ENCODE measurements at places on chromosomes 13 and 19.
A peak's percentile ranks its signal among the peaks of the same experiment; 100 is the strongest.

GRCh38 chr19:5128936-5129389, 160.1 kb downstream of the KDM4B start:
- DNase-seq, result no peak

GRCh38 chr13:50437252-50437651, 406.2 kb downstream of the DLEU7 start:
- no peak for DNase-seq

- peak; percentile 29 for DNase-seq
Observed at GRCh38 chr19:12668932-12669269, 2.3 kb downstream of the WDR83 start.

- DNase-seq, result no peak
Observed at GRCh38 chr13:70568571-70568970, 460.3 kb upstream of the KLHL1 start.

- DNase-seq, result peak; percentile 52
Observed at GRCh38 chr19:5953030-5953589, 24.8 kb downstream of the RANBP3 start.

GRCh38 chr19:41934849-41935374, 6.7 kb upstream of the ERFL start:
- DNase-seq, result peak; percentile 59
